ENCODE measurements at places on chromosomes 16 and 17.

- no peak for DNase-seq
Measured at GRCh38 chr16:4319454-4320421, 3.9 kb downstream of the GLIS2 start.

DNA sequence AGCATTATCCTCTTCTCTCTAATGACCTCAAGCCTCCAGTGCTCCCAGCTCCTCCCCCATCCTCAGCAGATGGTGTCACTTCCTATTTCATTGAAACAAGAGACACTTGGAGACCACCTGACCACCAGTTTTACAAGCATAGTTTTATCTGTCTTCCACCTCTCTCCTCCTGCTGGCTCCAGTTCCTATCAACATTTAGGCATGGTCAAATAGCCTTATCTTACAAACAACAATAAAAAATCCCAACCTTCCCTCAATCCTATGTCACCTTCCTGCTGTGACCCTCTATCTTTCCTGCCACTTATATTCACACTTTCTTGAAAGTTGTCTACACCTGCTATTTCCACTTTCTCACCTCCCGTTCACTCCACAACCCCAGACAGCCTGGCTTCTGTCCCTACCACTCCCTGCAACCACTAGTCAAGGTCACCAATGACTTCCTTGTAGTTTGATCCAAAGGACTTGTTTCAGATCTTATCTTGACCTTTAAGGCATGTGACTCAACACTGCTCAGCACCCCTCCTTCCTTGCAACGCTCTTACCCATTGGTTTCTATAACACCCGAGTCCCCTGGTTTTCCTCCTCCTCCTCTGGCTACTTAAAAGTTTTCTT, 4.3 kb upstream of the NTN1 start:
- no peak for DNase-seq

DNA sequence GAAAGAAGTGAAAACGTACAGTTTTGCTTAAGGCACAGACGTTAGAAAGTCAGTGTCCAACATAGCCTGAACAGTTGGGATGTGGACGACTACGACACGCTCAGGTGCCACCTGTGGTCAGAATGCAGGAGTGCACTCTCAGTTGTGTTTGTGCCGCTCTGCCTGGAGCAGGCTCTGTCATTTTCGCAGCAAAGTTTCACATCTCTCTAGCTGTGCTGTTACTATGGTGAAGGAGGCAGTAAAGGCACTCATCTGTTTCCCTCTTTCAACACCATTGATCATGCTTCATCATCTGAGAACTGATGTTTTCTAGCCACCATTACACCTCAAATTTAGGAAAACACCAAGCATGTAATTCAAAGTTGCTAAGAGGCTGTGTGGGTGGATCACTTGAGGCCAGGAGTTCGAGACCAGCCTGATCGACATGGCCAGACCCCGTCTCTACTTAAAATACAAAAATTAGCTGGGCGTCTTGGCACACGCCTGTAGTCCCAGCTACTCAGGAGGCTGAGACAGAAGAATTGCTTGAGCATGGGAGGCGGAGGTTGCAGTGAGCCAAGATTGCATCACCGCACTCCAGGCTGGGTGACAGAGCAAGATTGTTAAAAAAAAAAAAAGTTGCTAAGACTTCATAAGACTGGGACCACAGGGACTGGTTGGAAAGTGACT, 44.9 kb upstream of the DNAJA2 start:
- DNase-seq = no peak

DNA sequence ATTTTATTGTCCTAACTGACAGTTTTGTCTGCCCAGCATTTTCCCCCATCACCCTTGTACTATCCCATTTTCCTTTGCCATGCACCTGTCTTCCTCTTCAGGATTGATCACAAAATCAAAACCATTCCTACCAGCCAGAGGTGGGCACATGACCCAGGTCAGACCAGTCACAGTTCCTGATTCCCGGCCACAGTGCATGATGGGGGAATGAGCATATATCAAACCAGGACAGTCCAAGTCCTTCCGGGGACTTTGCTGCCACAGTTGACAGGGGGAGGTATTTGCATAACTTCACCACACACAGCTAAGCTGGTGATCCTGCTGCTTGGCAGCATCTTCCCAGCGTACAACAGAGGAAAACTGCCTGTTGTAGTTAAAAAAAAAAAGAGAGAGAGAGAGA, 493.9 kb downstream of the WWOX start:
- DNase-seq = no peak

GRCh38 chr16:53216798-53217197, 162.0 kb downstream of the CHD9 start:
- no peak for DNase-seq

DNA sequence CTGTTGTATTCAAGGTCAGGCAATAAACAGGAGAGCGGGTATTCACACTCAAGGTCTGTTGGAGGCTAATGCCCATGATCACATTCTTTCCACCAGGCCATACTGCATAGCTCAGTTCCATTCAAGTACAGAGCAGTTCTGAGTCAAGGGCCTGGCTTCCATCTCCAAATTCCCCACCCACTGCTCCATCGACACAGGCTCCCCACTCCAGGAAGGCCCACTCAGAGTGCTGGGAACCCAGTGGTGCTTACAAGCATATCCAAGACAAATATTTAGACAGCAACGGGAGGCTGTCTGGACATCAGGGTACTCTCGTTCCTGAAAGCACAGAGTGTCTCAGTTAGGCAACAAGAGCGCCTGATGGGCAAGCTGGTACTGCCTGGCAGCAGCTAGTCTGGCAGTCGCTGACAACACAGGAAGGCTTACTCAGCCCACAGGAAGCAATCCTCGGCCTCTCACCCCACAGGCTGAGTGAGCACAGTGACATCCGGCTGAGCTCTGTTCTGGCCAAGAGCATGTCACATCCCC, 40.9 kb downstream of the RFFL start:
- no peak for DNase-seq

GRCh38 chr16:58511933-58512815, 3.1 kb upstream of the SETD6 start:
- peak; percentile 45 for DNase-seq

DNA sequence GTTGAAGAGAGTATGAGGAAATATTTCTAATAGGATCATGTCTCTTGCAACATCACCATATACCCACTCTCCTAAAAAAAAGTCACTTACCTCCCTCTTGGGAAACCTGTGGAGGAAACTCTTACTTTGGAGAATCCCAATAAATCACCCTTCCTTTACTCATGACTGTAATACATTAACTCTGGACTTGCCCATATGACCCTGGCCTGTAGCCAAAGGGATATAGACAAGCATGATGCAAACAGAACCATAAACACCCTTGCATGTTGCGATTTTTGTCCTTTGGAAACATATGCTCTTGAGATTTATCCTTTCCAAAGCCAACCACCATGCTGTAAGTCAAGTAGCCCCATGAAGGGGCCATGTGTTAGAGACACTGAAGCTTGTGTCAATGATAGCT, 19.5 kb downstream of the CDH11 start:
- no peak for DNase-seq

DNA sequence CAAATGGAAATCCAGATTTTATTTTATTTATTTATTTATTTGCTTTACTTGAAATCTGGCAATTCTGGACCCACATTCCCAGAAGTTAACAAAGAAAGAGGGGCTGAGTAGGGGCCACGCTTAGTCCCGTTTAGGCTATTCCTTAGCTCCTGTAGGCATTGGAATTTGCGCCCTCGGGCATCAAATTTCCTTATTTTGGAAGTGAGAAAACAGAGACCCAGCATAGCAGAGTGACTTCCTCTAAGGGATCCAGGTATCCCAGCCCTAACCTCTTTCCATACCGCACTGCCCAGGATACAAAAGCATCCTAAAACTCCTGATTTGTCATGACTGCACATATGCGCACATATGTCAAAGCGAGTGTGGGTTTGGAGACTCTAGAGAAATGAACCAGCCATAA, 19.0 kb upstream of the SMG1 start:
- no peak for DNase-seq

- no peak for DNase-seq
Measured at GRCh38 chr17:82101767-82102679, 4.0 kb upstream of the FASN start.

DNA sequence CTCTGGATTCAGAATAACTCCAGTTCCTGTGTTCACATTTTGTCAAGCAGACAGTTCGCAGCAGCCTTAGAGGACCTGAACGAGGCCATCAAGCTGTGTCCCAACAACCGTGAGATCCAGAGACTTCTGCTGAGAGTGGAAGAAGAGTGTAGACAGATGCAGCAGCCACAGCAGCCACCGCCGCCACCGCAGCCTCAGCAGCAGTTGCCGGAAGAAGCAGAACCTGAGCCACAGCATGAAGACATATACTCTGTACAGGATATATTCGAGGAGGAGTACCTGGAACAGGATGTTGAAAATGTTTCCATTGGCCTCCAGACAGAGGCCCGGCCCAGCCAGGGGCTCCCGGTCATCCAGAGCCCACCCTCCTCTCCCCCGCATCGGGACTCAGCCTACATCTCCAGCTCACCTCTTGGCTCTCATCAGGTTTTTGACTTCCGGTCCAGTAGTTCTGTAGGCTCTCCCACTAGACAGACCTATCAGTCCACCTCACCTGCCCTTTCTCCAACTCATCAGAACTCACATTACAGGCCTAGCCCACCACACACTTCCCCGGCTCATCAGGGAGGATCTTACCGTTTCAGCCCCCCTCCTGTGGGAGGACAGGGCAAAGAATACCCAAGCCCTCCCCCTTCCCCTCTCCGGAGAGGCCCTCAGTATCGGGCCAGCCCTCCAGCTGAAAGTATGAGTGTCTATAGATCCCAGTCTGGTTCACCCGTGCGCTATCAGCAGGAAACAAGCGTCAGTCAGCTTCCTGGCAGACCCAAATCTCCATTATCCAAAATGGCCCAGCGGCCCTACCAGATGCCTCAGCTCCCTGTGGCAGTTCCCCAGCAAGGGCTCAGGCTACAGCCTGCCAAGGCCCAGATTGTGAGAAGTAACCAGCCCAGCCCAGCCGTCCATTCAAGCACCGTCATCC, 25.9 kb downstream of the CYB561 start:
- DNase-seq = no peak

DNA sequence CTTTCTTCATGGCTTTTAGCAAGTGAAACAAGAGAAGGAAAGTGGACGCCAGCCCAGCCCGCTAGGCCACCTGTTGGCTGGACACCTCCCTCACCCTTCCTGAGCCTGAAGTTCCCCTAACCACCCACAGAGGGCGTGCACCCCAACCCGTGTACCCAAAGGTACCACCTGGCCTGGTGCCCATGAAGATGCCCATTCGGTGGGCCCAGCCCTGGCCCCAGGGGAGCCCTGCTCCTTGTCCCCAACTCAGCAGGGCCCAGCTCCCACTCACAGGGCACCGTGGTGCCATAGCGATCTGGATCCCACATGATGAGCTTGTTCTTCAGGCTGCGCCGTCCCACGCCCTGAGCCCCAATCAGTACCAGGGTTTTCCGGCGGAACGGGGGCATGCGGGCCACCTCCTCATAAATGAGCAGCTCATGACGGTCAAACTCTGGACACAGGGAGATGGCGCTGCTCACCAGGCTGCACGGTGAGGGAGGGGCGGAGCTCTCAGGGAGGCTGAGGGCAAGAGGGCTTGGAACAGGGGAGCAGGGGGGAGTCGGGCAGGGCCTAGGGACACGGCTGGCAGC, 26.8 kb downstream of the MPP2 start:
- DNase-seq = peak; percentile 52

- DNase-seq = no peak
Measured at GRCh38 chr17:15658296-15658695, 25.8 kb downstream of the TRIM16 start.

DNA sequence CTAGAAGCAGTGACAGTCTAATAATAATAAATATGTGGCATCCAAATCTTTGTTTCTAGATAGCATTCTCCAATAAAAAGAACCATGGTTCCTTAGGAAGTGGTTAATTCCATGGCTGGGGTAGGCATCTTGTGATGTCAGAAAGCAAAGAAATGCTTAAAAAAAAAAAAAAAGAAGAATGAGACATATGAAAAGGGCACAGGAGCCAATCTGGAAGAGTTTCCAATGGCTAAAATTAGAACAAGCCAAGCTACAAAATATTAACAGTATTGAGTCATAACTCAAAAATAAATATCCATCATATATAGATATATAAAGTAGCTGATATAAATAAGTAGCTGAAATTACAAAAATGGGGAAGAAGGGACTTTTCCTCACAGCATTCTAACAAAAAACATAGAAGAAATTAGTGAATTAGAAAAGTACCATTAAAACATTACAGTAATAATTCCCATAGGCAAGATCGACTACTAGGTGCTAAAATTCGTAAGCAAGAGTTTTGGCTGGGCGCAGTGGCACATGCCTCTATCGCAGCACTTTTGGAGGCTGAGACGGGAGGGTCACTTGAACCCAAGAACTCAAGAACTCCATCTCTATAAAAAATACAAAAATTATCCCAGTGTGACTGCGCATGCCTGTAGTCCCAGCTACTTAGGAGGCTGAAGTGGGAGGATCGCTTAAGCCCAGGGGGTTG, 111.3 kb downstream of the TRIM37 start:
- DNase-seq = no peak

- no peak for DNase-seq
Measured at GRCh38 chr17:76091526-76092286, 11.9 kb downstream of the EXOC7 start.

- DNase-seq = no peak
Measured at GRCh38 chr17:77974396-77974795, 15.9 kb downstream of the TNRC6C start.

- DNase-seq = no peak
Measured at GRCh38 chr17:38709864-38710603, 5.0 kb downstream of the MLLT6 start.

- no peak for DNase-seq
Measured at GRCh38 chr16:84582958-84583516, 34.8 kb downstream of the COTL1 start.

DNA sequence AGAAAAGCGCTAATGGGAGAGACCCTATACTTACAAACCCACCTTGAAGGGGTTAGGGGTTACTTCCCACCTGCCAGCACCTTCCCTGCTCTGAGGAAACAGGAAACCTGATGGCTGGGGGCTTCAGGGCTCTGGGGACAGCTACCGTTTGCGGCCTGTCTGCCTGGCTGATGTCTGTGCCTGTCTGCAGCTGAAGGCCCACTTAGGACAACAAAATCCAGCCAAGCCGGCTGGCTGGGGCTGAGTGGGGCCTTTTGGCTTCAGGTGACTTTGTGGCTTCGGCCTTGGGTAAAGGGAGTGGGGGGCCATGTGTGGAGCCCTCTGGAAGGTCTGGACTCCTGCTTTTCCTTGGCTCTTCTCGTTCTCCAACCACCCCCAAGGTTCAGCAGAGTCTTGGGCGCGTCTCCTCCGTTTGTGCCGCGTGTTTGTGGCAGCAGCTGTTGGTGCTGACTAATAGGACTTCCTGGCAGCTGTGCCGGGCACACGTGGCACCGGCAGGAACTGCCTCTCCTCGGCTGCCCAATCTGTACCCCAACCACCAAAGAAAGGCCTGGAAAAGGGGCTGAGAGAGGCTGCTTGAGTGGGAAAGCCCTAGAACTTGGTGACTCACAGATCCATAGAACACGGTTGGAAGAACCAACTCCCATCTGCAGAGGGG, 186.7 kb downstream of the MSI2 start:
- peak; percentile 64 for DNase-seq

- no peak for DNase-seq
Measured at GRCh38 chr16:83609178-83609577, 198.6 kb upstream of the HSBP1 start.
